ENCODE measurements at places on chromosomes 11 and 22.

DNA sequence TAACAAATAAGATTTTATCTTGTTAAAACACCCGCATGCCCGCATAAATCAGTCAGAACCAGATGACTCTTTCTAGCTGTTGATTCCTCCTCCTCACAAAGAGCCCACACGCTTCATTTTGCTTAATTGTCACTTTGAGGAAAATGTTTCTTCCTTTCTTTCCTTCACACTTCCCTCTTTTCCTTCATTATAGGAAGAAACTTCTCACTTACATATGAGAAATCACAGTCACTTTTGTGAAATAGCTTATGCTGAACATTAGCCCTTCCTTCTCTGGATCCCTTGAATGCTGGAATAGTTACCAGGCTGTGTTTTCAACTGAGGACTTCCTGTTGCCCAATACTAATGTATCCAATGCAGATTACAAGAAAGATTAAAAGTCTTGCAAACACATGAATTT is 5.8 kb downstream of the MS4A6E start:
- no peak for DNase-seq

- no peak for DNase-seq
These were observed 9.5 kb downstream of the PLA2G6 start for GRCh38 chr22:38171927-38172831.

DNA sequence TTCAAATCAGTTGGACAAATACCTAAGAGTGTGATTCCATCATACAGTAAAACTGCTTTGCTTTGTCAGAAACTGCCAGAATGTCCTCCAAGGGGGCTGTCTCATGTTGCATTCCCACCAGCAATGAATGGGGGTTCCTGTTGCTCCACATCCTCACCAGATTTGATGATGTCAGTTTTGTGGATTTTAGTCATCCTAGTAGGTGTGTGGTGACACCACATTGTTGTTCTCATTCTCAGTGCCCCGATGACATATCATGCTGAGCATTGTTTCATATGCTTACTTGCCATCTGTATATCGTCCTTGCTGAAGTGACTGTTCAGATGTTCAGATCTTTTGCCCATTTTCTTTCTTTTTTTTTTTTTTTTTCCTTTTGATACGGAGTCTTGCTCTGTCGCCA is 37.0 kb downstream of the CDPF1 start:
- DNase-seq: no peak

DNA sequence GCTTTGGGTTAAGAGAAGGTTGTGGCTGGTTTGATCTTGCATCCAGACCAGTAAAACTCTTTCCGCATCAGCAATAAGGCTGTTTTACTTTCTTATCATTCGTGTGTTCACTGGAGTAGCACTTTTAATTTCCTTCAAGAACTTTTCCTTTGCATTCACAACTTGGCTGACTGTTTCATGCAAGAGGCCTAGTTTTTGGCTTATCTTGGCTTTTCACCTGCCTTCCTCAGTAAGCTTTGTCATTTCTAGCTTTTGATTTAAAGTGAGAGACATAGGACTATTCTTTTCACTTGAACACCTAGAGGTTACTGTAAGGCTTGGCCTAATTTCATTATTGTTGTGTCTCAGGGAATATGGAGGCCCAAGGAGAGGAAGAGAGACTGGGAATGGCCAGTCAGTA is 144.5 kb downstream of the UVRAG start:
- DNase-seq: no peak
